Osteoblast (primary cell): ENCODE measurements at places on chromosomes 5 and 9. TPM values are rescaled to one million over a fixed set of nuclear protein-coding genes. Genes with fewer than 3 reads are reported as not detected.
A peak's percentile ranks its signal among the peaks of the same experiment; 100 is the strongest.

- no peak for DNase-seq
These were observed 265.4 kb upstream of the KLF9 start for GRCh38 chr9:70679845-70680244.

DNA sequence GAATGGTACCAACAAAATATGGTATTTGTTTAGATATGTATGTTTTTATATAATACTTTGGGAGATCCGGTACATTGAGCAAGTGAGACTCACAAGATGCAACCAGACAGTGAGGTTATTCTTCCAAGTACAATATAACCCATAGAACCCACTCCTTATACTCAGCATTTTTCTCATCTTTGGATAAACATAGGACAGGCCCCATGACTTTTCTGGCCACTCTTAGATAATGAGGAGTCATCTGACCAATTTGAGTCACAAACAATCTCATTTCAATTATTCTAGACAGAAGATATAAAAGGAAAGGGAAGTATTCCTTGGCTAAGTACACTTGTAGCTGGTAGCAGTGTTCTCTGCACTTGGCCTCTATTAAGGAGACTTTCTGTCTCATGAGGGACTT lies 150.2 kb downstream of the SGCD start:
- peak; percentile 32 for DNase-seq

DNA sequence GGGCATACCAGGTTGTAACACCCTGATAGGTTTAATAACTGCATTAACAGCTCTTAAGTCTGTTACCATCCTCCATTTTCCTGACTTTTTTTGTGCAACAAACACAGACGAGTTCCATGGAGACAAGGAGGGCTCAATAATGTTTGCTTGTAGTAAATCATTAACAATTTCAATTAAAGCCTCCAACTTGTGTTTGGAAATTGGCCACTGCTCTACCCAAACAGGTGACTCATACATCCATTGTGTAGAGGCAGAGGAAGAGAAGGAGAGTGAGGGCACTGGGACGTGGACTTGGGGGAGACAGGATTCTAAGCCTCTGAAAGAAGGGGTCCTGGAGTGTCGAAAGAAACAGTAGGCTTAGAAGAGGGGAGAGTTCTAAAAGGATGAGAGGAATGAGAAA lies 213.6 kb upstream of the KCNN2 start:
- no peak for DNase-seq

DNA sequence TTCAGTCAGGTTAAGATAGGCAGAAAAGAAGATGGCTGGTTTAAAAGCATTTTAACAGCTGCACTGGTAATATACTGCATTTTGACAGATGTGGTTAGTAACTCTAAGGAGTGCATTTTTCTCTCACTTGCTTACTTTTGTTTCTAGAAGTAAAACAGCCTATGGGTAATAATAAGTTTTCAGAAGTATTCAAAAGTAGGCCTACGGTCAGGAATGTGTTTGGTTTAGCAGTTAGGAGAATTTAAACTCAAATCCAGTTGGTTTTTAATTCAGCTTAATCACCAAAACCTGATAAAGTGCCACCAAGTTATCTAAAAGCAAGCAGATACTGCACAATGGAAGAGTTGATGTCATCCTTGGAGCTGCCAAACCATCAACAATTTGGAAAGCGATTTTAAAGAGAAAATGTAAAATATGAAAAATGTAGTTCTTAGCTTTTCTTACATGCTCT lies 160.3 kb downstream of the ARSB start:
- DNase-seq: peak; percentile 21

DNA sequence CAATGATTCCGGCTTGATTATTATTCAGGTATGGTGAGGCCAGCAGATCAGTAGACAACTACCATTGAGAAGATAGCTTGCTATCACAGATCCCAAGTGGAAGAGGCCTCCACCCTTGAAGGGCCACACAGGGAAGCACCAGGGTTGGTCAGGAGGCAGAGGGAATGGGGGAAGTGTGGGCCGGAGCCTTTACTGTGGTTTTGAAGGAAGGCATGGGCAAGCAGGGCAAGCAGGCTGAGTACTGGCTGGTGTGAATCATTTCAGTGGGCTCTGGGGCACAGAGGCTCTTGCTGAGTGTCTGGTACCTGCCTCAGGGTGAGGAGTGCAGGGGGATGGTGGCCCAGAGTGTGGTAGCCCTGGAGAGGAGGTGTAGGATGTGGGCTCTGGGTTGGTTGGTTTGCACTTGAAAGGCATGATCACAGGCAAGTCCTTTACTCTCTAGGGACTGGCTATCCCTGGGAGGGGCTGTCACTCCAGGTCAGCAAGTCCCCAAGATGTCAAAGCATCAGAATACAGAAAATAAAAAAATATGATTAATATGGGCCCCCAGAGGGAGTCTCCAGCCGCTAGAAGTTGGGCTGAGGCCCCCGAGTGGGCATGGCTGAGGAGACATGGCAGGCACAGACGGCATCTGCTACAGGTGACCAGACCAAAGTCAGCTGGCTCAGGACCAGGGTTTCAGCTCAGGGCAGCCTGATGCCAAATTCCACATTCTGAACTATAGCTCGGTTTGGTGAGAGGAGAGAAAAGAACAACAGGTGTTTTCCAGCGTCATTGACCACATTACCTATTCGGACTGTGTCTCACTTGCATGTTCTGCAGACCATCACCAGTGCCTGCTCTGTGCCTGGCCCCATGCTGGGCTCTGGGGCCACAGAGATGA lies 9.7 kb upstream of the SUSD3 start:
- DNase-seq: no peak

- DNase-seq: no peak
These were observed 119.5 kb downstream of the TRPM3 start for GRCh38 chr9:71001780-71002386.

- no peak for DNase-seq
These were observed 24.8 kb upstream of the CPEB4 start for GRCh38 chr5:173863359-173863758.

- no peak for DNase-seq
These were observed 30.0 kb upstream of the GSN start for GRCh38 chr9:121237916-121238315.

GRCh38 chr9:121637713-121638220 lies 13.7 kb upstream of the DAB2IP start:
- DNase-seq: peak; percentile 94

GRCh38 chr5:96151891-96152290 lies 190.2 kb upstream of the ELL2 start:
- DNase-seq: no peak

GRCh38 chr5:79093762-79094161 lies 17.8 kb upstream of the BHMT start:
- DNase-seq: no peak

DNA sequence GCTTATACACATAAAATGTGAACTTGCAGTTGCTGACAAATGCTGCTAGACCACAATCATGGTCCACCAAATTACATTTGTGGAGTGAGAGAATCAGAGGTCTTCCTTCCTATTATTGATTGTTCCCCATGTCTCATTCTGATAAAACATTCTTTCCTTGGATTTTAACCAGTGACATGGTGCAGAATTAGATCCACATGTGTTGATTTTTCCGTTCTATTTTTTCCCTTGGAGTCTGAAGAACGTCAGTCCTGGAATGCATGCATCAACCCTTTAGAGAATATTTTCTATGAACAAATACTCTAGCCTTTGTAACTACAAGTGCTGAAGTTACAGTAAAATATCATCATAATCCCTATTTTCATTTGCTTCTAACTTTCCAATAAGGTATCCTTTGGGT lies 170.7 kb upstream of the SPRY4 start:
- no peak for DNase-seq

DNA sequence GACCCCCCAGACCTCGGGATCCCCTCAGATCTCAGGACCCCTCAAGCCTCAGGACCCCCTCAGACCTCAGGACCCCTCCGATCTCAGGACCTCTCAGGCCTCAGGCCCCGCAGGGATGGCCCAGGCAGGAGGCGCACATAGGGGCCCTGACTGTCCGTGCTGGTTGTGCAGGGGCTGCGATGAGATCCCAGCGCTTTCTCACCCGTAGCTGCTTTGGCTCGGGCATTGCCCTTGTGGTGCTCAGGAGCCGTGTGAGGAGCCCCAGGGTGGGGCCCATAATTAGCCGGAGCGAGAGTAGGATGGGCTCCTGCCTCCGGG lies 680 bp upstream of the LPCAT1 start:
- no peak for DNase-seq

GRCh38 chr9:38141746-38142591 lies 72.9 kb upstream of the SHB start:
- DNase-seq: peak; percentile 91

DNA sequence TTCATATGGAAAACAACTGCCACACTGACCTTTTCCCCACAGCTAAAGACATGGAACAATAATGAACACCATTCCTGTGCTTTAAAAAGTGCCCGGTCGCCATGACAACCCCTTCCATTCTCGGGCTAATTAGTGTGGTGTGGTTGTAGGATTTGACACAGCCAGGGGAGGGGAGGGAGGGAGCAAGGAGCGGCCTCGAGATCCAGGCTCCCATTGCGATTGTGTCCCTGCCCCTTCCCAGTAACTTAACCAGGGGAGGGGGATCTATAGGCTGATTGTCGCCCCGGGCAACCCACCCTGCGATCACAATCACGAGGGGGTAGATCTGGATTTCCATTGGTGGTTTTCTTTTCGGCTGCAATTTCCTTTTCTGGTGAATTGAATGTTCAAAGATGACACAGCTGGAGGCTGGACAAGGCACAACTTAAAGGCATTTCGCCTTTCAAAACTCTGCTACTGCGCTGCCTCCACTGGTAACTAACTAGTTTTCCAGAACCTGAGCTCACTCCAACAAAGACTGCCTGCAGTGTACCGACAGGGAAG lies 96.7 kb upstream of the RETREG1 start:
- no peak for DNase-seq

- peak; percentile 14 for DNase-seq
These were observed 19.3 kb downstream of the MLANA start for GRCh38 chr9:5909976-5910375.

DNA sequence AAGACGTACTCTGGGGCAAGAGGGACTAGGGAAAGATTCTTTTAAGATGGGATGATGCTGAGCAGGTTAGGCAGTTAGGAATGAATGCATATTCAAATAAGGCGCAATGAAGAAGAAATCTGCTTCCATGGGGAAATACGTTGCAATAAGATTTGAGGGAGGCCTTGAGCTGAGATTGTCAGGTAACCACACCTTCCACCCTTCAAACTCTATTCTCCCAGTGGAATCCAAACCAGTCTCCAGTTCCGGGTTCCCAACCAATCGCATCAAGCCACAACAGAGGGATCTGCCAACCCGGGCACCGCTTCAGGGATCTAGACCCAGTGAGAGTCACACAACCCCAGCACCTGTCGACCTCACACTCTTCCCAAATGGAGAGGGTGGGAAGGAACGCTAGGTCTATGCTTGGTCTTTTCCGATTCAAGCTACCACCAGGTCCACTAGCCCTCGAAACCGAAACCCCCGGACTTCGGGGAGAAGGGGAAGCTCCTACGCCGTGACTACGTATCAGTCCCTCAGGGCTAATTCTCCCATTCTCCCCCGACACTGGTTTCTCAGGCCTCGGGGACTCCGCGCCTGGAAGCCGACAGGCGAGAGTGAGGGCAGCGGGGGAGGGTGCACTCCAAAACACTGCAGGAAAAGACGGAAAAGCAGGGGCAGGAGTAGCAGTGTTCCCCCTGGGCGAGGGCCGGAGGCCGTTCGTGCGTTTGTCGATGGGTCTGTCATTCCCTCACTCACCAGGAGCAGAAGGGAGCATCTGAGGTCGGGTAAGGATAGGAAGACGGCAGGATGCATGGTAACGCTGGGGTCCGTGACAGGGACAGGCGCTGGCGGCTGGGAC lies 534 bp downstream of the ERP44 start:
- peak; percentile 60 for DNase-seq

- DNase-seq: no peak
These were observed 31.2 kb downstream of the KCNMB1 start for GRCh38 chr5:170357955-170358444.

GRCh38 chr9:77982581-77983319 lies 48.9 kb downstream of the GNAQ start:
- DNase-seq: no peak

DNA sequence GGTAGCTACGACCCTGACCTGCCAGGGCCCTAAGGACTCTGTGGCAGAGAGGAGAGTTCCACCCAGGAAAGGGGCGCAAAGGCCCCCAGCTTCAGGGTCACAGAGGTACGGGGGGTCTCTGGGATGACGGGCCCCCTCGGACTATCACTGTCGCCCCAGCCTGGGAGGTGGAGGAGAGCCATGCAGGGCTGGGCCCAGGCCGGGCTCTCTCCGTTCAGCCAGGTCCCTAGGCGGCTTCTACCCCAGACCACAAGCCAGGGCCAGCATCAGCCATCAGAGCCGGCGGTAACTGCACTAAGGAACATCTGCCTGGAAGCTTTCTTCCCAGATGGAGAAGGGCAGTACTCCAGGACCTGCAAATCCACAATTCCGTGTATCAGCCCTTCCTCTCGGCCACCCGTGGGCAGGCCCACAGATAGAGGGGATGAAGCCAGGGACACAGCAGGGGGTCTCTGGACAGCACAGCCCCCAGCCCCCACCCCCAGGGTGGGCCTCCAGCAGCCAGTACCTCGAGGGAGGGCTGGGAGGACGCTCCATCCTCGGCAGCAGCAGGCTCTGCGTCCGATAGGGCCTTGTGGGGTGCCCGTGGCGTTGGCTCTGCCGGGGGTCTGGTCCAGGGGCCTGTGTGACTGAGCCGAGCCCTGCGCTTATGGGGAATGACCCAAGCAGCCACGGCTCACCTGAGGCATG lies 38.4 kb downstream of the NACC2 start:
- peak; percentile 72 for DNase-seq

ANKRD31 gene
- total RNA-seq: 0.29 and 0.36 TPM in 2 replicates

COL23A1 gene
- under 0.01 TPM in 1 of 2 replicates, not detected in the other for total RNA-seq

NR2F1-AS1 gene
- total RNA-seq: 15.9 and 17.4 TPM in 2 replicates

GRM6 gene
- not detected in 2 replicates for total RNA-seq

LCN2 gene
- not detected in 2 replicates for total RNA-seq

CAMK2A gene
- total RNA-seq: 0.36 and 0.88 TPM in 2 replicates

FBP1 gene
- 0.72 TPM in 1 of 2 replicates, not detected in the other for total RNA-seq

ORM2 gene
- not detected in 2 replicates for total RNA-seq

SHOC1 gene
- under 0.01 TPM in 2 replicates for total RNA-seq

DCAF10 gene
- total RNA-seq: 28.6 and 30.4 TPM in 2 replicates

TSSK1B gene
- 0.72 and 0.88 TPM in 2 replicates for total RNA-seq
